ENCODE measurements at places on chromosomes 11 and 22. TPM values are rescaled to one million over a fixed set of nuclear protein-coding genes. Genes with fewer than 3 reads are reported as not detected.

The ADM2 gene
- total RNA-seq = 0.09 TPM

GRCh38 chr11:85768473-85769146, 42.3 kb downstream of the SYTL2 start:
- no peak for DNase-seq

DNA sequence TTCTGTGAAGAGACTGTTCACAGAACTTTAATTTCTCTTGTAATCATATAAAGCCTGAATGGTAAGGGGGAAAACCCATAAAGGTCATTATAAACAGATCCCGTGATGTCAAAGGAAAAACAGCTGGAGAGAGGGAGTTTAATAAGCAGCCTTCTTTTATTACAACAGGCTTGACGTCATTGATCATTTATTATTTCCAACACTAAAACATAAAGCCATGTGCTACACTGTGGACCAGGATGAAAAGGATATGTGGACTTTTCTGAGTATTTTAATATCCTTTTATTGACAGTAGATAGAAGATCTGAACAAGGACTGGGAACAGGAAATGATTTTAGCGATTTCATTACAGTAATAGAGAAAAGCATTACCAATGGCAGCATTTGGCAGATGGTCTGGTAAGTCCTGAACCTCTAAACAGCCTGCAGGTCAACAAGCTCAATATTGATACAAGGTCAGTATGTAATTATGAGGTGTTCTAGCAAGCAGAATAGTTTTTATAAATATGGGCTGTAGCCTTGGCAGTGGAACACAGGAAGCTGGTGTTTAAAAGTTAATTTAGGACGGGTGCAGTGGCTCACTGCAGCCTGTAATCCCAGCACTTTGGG, 25.1 kb upstream of the TPH1 start:
- no peak for DNase-seq

The FAM83F gene
- 0.36 TPM for total RNA-seq

- peak; percentile 76 for DNase-seq
Observed at GRCh38 chr22:46731246-46732040, 6.6 kb downstream of the CERK start.

DNA sequence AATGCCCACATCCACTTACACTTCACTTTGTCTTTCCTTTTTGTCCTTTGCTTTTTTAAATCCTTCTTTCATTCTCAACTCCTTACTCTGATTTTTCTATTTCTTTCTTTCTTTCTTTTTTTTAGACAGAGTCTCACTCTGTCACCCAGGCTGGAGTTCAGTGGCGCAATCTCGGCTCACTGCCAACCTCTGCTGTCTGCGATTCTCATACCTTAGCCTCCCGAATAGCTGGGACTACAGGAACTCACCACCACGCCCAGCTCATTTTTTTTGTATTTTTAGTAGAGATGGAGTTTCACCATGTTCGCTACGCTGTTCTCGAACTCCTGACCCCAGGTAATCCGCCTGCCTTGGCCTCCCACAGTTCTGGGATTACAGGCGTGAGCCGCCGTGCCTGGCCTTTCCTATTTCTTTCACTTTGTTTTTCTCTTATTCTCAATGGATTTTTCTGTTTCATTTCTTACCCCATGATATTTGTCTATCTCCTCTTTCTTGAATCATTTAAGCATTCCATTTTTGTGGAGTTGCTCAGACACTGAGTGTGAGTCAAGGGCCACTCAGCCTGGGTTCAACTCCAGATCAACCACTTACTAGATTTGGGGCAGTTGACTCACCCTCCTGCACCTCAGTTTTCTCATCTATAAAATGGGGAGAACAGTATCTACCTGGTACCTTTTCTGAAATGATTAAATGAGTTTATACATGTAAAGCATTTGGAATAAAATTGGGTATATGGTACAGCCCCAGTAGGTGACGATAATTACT, 7.6 kb downstream of the KCNJ5 start:
- no peak for DNase-seq

DNA sequence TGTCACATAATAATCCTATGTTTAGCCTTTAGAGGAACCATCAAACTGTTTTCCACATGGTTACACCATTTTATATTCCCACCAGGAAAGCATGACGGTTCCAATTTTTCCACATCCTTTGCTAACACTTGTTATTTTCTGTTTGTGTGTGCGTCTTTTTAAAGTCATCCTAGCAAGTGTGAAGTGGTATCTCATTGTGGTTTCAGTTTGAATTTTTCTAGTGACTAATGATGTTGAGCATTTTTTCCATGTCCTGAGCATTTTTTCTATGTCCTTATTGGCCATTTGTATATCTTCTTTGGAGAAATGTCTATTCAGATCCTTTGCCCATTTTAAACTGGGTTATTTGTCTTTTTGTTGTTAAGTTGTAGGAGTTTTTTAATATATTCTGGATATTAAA, 53.7 kb upstream of the DEPDC7 start:
- no peak for DNase-seq

Data from cerebellum (tissue), 4 donors.